Stimulated activated CD8-positive, alpha-beta memory T cell treated with anti-CD3 and anti-CD28 coated beads, Interleukin-7, amount 100 ng/mL, for 48 hours (primary cell): ENCODE measurements at places on chromosomes 3 and 15.

DNA sequence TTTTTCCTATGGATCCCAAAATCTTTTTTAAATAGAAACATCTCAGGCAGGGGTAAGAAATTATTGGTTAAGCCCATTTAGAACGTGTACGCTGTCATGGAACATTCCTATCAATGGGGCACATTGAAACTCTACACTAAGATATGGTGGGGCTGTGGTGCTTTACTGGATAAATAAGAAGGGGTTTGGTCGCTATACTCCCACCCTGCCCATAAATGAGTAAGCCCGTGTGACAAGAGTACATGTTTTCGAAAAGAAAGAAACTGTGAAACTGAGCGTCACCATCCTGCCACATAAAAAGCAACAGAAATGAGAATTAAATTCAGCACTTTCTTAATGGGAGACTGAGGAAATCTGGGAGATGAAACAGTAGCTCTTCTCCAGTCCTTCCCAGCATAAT lies 929.7 kb upstream of the CFAP20DC start:
- no peak for DNase-seq

DNA sequence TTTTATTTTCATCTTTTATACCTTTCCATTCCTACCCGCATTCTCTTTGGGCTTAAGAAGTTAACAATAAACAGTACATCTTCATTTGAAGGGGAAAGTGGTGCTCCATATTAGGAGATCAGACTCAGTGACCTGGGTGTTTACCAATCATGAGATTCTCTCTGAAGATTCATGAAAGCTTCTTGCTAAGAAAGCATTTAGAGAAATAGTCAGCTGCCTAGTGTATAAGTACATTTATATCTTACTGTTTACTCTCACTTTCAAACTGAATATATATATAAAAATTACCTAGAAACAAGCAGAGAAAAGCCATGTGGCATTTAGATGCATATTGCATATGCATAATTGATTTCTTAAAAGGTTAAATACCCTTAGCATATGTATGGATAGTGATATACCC lies 100.5 kb downstream of the KCNH8 start:
- no peak for DNase-seq

DNA sequence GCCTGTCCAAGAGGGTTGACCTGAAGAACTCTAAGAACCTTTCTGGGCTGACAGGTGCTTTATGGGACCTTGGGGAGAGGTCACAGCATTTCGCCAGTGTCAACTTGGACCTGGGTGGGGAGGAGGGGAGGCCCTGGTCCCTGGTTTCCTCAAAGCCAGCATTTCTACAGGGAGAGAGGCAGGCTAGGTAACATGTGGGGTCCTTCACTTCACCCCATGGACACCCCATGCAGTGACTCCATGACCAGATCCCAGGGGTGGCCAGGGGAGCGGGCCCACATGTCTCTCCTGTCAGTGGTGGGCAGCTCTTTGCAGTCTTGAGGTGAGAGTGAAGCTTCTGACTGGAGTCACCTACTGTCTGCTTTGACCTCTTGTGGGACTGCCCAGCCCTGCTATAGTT lies 35.8 kb downstream of the GOLGA6L10 start:
- no peak for DNase-seq

DNA sequence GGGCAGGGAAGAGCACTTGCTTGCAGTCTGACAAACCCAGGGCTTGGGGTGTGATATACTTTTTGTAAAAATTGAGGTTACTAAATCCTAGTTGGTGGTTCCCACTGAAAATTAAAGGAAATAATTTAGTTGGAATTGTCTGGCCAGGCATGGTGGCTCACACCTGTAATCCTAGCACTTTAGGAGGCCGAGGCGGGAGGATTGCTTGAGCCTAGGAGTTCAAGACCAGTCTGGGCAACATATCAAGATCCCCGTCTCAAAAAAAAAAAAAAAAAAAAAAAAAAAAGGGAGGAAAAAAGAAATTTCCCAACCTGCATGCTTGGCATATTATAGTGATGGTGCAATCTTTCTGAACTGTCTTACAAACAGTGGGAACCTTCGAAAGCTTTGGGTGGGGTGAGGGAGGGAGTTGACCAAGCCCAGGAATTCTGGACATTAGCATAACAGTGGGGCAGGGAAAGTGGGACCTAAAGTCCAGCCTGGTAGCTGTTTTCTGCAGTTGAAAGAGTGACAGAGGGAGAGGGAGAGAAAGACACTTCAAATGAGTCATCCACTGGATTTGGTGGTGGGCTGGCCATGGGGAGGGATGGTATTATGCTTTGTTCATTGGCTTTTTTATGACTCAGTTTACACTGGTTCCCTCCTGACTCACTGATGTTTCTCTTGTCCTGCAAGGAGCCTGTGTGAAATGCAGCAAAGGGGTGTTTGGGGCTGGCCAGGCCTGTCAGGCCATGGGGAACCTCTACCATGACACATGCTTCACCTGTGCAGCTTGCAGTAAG lies 41.1 kb downstream of the LIMD1 start:
- no peak for DNase-seq

GRCh38 chr3:181330821-181331563 lies 341.5 kb upstream of the DNAJC19 start:
- no peak for DNase-seq

DNA sequence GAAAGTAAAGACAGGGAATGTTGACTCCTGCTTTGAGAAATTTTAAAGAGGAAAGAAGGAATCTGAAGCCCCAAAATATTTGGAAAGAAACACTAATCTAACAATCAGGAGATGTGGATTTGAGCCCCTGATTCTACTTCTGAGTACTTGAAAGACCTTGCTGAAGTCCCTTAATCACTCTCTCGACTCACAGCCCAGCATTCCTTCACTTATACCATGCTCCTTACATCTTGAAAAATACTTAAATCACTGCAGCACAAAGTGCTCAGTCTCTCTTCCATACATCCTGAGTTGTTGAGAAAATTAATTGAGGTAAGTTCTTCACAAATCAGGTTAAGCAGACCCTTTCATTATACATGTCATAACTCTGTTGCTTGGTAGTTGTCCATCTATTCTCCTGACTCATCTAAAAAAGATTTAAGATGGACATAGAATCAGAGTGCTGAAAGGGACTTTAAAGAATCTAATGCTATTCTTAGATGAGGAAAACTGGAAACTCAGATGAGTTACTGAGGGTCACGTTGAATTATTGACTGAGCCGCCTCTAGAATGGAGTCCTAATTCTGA lies 72.8 kb upstream of the THSD4 start:
- DNase-seq: no peak

DNA sequence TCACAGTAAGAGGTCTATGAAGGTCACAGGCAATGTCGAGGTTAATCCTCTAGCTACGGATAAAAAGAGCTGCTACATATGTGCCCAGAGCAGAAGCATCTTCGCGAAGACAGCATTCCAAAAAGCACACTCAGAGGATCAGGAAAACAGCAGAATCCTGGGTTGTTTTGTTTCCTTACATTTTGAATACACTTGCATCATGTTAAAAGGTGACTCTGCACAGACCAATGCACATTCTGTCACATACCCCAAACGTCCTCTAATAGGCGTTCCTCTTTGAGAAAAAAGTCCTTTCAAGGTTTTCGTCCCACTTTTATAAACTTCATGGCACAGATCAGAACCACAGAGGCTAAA lies 52.7 kb downstream of the VGLL4 start:
- no peak for DNase-seq

GRCh38 chr3:46080124-46080968 lies 53.1 kb upstream of the XCR1 start:
- no peak for DNase-seq

DNA sequence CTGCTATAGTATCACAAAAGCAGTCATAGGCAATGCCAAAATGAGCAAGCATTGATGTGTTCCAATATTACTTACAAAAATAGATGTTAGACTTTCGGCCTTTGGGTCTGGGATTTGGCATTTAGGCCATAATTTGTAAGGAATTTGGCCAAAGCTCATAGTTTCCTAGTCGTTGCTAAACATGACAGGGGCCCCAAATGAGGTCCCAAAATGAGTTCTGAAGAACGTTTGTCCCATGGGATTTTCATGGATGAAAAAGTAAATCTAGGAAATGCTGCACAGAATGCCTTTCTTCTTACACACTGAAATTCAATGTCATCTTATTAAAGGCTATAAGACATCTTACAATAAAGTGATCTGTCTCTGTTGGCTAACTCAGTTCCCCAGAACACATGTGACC lies 456.0 kb downstream of the CNTN4 start:
- DNase-seq: no peak

GRCh38 chr3:76754247-76754646 lies 285.7 kb upstream of the ROBO2 start:
- no peak for DNase-seq

GRCh38 chr15:47663101-47663500 lies 54.2 kb upstream of the SEMA6D start:
- DNase-seq: no peak

GRCh38 chr3:22908989-22909507 lies 294.1 kb upstream of the UBE2E2 start:
- no peak for DNase-seq

DNA sequence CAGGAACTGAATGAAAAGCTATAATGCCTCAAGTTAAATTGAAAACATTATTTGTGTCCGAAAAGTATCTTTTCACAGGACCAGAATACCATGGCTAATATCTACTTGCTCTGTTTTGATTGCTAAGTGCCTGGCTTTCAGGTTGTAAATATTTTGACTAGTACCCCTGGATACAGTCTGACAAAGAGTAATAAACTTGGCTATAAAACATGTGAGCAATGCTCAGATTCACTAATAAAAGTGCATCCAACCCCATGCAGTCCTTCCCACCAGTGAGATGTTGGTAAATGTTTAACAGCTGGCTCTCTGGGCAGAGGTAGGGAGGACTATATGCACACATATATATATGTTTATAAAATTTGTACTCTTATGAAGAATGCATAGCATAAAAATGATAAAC lies 281.8 kb upstream of the TGFBR2 start:
- DNase-seq: no peak

DNA sequence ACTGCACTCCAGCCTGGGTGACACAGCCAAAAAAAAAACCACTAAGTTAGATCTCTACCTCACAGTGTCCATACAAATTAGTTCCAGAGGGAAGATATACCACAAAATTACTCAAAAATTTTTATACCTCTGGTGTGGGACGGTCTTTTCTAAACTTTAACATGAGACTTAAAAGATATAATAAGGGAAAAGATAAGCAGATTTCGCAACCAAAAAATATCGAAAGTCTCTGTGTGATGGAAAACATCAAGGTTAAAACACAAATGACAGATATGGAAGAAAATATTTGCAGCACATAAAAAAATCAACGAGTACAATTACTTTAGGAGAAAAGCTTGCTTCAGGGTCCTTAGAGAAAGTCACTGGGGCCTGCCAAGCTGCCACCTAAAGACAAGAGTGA lies 10.5 kb downstream of the HDDC3 start:
- DNase-seq: no peak

DNA sequence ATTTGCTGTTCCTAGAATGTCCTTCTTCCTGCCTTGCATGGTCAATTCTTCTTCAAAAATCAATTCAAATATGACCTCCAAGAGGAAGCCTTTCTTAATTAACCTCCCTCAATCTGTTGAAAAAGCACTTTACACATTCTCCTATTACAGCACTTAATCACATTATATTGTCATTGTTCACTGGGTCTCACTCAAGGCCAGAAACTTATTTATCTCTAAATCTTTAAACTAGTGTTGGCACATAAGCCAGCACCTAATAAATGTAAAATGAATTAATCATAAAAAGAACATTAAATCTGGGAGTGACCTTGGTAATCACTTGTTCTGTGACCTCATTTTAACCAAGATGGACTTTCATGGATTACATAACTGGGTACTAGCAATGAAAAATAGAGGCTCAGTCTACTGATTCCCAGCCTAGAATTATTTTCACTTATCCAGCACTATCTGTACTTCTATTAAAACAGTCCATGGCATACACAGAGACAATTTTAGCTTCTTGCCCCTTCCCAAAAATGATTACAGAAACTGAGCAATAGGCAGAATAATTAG lies 22.1 kb downstream of the MSL2 start:
- DNase-seq: no peak

- peak; percentile 2 for DNase-seq
Observed at GRCh38 chr3:109643590-109643989, 306.2 kb upstream of the DPPA4 start.

- no peak for DNase-seq
Observed at GRCh38 chr3:156535798-156536197, 19.1 kb downstream of the SSR3 start.

- DNase-seq: peak; percentile 27
Observed at GRCh38 chr3:187319699-187320302, 28.3 kb upstream of the MASP1 start.

DNA sequence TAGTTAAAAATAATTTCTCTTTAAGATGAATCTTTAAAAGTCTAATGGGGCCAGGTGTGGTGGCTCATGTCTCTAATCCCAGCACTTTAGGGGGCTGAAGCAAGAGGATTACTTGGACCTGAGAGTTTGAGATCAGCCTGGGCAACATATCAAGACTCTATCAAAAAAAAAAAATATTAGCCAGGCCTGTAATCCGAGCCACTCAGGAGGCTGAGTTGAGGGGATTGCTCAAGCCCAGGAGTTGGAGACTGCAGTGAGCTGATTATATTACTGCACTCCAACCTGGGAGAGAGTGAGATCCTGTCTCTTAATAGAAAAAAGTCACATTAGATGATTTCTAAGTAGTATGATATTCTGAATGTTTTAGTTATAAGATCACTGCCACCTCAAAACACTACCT lies 322.0 kb upstream of the MANF start:
- no peak for DNase-seq

- no peak for DNase-seq
Observed at GRCh38 chr15:60626051-60626450, 147.1 kb upstream of the ICE2 start.

DNA sequence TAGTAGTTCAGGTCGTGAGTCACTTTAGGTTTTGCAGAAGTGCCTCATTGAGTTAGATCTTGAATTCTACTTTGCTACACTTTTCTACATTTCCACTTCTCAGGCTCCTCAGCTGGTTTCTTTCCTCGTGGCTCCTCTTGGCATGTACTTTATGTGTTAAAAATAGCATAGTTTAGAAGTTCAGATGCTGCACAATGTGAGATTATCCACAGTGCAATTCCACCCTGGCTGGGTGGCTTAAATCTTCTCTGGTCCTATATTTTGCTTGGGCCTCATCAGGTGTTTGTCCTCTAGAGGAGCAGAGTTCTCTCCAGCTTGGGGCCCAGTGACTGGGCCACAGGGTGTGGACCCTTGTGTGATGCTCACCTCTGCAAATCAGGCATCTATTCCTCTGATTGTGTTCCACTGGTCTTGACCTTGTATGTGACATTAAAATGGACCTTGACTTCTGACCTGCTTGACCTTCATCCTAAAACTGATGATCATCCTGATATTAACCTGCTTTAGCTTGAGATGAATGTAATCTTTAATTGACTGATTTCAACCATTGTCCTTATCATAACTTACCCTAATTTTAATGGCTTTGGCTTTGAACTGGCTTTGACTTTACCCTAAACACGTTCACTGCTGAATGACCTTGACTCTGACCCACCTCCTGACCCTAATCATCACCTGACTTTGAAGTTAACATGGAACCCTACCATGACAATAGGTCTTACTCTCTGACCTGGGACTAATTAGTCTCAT lies 63.9 kb upstream of the ACAD9 start:
- no peak for DNase-seq

GRCh38 chr3:42814246-42814645 lies 5.0 kb downstream of the ACKR2 start:
- no peak for DNase-seq

GRCh38 chr3:149442851-149443544 lies 31.5 kb upstream of the TM4SF4 start:
- no peak for DNase-seq
